Stimulated activated memory B cell treated with anti-CD40 and anti-IgM and Interleukin-4, amounts not matched to agents 10 μg/mL and 1 μg/mL and 100 μg/mL, for 72 hours (primary cell): ENCODE measurements at places on chromosomes 11 and 22.

GRCh38 chr11:103880968-103881367 is 155.5 kb upstream of the DDI1 start:
- peak; percentile 34 for ATAC-seq

- ATAC-seq: peak; percentile 71
Measured at GRCh38 chr11:94876645-94877442, 96.5 kb downstream of the CWC15 start.

- ATAC-seq: peak; percentile 28
Measured at GRCh38 chr11:125902277-125902926, 604 bp downstream of the PUS3 start.

GRCh38 chr11:75219869-75220268 is 20.7 kb upstream of the TPBGL start:
- ATAC-seq: no peak

DNA sequence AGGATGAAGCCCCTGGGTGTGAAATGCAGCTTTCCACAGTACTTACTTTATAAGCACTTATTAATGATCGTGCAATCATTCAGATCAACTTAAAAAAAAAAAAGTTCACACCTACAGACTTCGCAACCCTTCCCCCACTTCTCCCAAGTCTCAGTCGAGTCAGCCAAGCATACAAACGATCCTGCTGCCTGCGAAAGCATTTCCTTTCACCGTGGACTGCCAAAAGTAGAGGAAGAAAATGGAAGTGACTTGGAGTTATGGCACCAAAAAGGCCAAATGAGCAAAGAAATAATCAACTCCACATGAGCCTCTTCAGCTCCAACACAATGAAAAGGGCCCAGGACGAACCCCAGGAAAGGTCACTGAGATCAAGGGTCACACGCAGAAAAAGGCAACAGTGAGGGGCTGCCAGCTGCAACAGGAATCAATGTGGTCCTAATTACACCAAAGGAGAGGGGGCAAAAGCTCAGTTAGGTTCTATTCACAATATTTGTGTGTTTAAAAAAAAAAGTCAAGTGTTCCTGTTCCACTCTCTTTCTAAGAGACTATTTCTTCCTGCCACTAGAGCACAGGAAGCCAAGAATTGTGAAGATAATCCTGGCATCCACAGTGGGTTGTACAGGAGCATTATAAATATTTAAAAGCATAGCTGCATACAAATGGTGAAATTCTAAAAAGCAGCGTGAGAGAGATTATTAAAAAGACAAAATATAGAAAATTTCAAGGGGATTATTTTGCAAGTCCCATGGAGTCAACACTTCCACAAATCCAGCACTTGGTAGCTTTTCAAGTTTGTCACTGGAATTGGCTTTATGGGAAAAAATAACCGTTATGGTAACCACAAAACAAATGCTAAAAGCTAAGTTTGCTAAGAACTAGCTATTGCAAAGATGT is 28.4 kb downstream of the CDON start:
- ATAC-seq: no peak

DNA sequence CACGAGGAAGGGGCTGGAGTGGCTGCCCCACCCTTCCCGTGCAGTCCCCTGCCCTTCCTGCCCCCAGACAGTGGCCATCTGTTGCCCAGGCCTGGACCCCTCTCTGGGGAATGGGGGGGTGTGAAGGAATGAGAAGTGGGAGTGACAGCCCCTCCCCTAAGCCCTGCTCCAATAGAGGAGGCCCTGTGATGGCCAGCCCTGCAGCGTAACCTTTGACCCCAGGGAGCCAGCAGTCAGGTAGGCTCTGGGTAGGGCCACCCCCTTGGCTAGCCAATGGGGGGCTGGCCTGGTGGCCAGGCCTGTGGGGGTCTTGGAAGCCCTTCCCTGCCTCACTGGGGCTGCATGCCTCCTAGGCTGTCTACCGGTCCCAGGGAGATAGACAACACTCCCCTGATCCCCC is 6.6 kb downstream of the FLRT1 start:
- ATAC-seq: no peak

- no peak for ATAC-seq
Measured at GRCh38 chr11:35579557-35580396, 38.5 kb upstream of the FJX1 start.
